ENCODE measurements at places on chromosomes 7 and 10. TPM values are rescaled to one million over a fixed set of nuclear protein-coding genes. Genes with fewer than 3 reads are reported as not detected.

Gene GPR37
- total RNA-seq: not detected

Gene NYAP1
- 2.0 TPM for total RNA-seq

Gene LIPM
- total RNA-seq: not detected

Gene HGF
- total RNA-seq: 345 TPM

Gene PLAU
- total RNA-seq: 63.9 TPM

Gene NXPH1
- not detected for total RNA-seq

Gene ADAM8
- total RNA-seq: 0.73 TPM

Gene ELFN1
- 3.7 TPM for total RNA-seq

Gene SPDYE11
- not detected for total RNA-seq

Gene INHBA
- total RNA-seq: 2.5 TPM

Gene BRAF
- 29.3 TPM for total RNA-seq

Gene CLDN15
- total RNA-seq: 3.3 TPM

Gene OGDHL
- 0.59 TPM for total RNA-seq

Gene ZWINT
- total RNA-seq: 26.8 TPM

Gene ITGB8
- total RNA-seq: 11.8 TPM

Gene PLCE1
- total RNA-seq: 0.59 TPM

Gene MCM10
- total RNA-seq: 9.6 TPM

Gene PRSS37
- not detected for total RNA-seq

Gene ACTL6B
- not detected for total RNA-seq

Gene CUZD1
- 0.59 TPM for total RNA-seq

Gene FAM25C
- not detected for total RNA-seq

Gene FAM180A
- total RNA-seq: 73.5 TPM

Gene CYP26C1
- under 0.01 TPM for total RNA-seq

Gene RAPGEF5
- total RNA-seq: 0.37 TPM

Gene VWC2
- total RNA-seq: under 0.01 TPM

Gene ZCWPW1
- total RNA-seq: 0.59 TPM

Gene VSTM2A
- total RNA-seq: not detected

Gene TRIM50
- total RNA-seq: not detected

Gene C7orf57
- not detected for total RNA-seq

Gene KEL
- not detected for total RNA-seq

Gene ZRANB1
- total RNA-seq: 13.2 TPM

Gene PGAM2
- 0.37 TPM for total RNA-seq

Gene CALCR
- not detected for total RNA-seq

Gene SPDYE5
- not detected for total RNA-seq

Gene DNAH11
- total RNA-seq: under 0.01 TPM

Gene SPDYE6
- not detected for total RNA-seq

Gene DPP6
- total RNA-seq: not detected

Gene RAMP3
- not detected for total RNA-seq

Gene TMEM273
- not detected for total RNA-seq

Gene ANKRD61
- not detected for total RNA-seq

Gene FAM131B
- total RNA-seq: 1.6 TPM

Gene UBN2
- 4.8 TPM for total RNA-seq

Gene NUTM2E
- total RNA-seq: not detected

Data from subcutaneous preadipocyte (primary cell).